ENCODE measurements at places on chromosomes 3 and 15. TPM values are rescaled to one million over a fixed set of nuclear protein-coding genes. Genes with fewer than 3 reads are reported as not detected.

SPINK8 gene
- not detected for total RNA-seq

FAM3D gene
- 8.5 TPM for total RNA-seq

NFKBIZ gene
- 36.7 TPM for total RNA-seq

CHRNA5 gene
- 2.1 TPM for total RNA-seq

FOXL2NB gene
- total RNA-seq, result 0.57 TPM
